Endodermal cell (in vitro differentiated cells): ENCODE measurements at places on chromosomes 5 and 9.

GRCh38 chr5:58060996-58061395 lies 398.9 kb downstream of the PLK2 start:
- no peak for DNase-seq

- no peak for DNase-seq
These were observed 4.5 kb upstream of the HNRNPAB start for GRCh38 chr5:178199581-178200434.

GRCh38 chr5:150672237-150672883 lies 11.3 kb downstream of the MYOZ3 start:
- peak; percentile 92 for DNase-seq

- DNase-seq, result no peak
These were observed 360.1 kb upstream of the PANK3 start for GRCh38 chr5:168939156-168939800.

DNA sequence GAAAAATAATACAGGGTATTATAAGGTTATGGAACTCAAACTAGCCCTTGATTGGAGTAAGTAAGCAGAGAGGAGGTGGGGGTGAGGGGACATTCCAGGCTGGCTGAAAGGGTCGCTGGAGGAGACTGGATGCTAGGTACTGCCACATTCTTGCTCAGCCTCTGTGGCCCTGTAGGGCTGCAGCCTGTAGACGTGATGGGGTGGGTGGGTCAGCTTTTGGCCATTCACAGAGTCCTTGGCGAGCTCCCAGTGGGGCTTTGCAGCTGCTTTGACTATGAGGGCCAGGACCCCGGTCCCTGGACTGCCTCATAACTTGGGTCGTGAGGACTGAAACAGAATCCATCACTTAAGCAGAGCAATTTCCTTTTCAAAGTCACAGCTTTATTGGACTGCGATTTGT lies 4.2 kb upstream of the GDNF start:
- peak; percentile 82 for DNase-seq

GRCh38 chr5:107964722-107965121 lies 294.0 kb upstream of the EFNA5 start:
- DNase-seq, result no peak

GRCh38 chr5:78552729-78553342 lies 95.7 kb downstream of the LHFPL2 start:
- DNase-seq, result no peak

DNA sequence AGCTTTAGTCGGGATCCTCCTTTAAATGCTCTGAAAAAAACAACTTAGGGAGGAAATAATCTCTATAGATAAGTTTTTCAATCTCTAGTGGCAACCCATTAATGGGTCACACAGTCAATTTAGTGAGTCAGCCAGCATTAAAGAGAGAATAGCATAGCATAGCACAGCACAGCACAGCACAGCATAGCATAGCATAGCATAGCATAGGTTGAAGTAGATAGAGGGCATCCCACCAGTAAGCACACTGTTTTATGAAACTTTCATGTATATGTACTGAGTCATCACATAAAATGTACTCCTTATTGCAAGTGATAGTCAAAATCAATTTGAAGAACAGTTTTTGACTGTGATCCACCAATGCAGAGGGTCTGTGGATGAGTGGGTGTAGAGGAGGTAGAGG lies 522.9 kb downstream of the CCDC171 start:
- no peak for DNase-seq

GRCh38 chr5:108481355-108481931 lies 99.5 kb upstream of the FBXL17 start:
- peak; percentile 54 for DNase-seq

- DNase-seq, result no peak
These were observed 648.6 kb downstream of the SEMA5A start for GRCh38 chr5:8897316-8897715.

- no peak for DNase-seq
These were observed 2.0 kb downstream of the ASPN start for GRCh38 chr9:92480291-92480771.

DNA sequence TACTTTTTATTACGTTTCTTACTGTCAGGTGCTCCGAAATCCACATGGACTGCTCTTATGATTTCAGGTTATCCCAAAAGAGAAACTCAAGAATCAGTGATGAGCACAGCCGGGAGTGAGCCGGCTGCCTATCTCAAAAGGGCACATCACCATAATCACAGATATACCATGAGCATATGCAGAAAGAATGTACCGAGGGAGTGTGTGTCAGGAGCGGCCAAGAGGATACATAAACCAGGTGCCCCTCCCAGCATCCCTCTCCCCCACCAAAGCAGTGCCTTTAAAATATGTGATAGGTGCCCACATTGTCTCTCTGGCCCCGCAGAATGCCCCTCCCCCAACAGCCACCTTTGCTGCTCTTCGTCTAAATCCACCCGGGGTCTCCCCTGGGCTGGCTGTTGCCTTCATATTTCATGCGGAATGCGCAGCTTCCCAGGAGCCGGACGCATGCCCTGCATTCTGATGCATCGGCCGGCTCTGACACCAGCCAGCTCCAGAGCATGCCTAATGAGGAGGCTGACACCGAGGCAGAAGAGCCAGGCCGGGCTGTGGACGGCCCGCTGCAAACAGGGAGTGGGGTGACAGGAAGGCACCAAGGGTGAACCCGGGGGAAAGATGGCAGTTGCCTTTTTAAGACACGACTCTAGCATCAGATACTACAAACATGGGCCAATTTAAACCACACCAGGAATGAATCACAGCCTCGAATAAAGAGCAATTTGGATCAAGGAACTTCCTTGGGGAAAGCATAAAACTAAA lies 652.3 kb downstream of the BNC2 start:
- DNase-seq, result no peak

GRCh38 chr5:97628031-97628430 lies 445.0 kb upstream of the RIOK2 start:
- DNase-seq, result no peak

GRCh38 chr5:159965031-159965837 lies 43.7 kb upstream of the TTC1 start:
- DNase-seq, result peak; percentile 90

DNA sequence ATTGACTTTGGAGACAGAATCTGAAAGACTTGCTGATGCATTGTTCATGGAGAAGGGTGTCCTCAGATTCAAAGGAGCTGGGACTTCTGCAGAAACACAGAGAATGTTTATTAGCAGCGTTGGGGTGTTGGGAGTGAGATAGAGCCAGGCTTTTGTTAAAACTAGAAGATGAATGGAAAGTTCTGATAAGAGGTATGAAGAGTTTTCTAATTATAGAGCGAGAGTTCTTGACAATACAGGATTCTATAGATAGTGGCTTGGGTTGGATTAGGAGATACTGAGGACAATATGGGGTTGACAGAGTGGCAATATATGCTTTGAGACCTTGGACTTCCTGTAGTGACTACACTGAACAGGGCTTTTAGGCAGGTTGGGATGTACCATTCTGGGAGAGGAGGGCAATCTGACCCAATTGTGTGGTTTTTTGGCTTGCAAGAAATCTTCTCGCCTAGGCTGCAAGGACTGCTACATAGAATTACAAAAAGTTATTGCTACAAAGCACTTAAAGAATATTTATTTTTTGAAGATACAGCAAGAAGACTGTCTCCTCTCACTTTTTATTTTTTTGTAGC lies 83.1 kb downstream of the FER start:
- DNase-seq, result no peak

DNA sequence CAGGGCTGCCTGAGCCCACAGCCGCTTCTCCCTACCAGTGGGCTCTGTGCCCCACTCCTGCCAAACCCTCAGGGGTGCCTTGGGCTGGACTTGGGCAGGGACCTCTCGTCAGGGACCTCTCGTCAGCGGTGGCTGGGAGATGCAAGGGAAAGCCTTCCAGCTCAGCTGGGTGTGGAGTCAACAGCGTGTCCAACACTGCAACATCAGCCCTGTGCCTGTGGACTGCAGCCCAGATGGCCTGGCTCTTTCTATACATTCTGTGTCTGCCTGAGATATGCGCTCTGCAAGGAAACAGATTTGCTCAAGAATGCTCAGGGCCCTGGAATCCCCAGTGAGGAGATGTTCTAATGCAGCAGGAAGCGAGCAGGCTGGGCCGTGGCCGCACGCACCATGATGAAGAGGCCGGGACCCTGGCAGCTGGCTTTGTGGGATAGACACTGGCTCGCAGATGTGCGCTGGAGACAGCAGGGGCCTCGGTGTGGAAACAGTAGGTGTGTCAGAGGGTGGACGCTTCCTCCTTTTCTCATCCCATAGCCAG lies 85.0 kb upstream of the COL5A1 start:
- peak; percentile 26 for DNase-seq

- no peak for DNase-seq
These were observed 43.8 kb downstream of the PRR16 start for GRCh38 chr5:120507800-120508463.
